ENCODE measurements at places on chromosomes 6 and 20.

DNA sequence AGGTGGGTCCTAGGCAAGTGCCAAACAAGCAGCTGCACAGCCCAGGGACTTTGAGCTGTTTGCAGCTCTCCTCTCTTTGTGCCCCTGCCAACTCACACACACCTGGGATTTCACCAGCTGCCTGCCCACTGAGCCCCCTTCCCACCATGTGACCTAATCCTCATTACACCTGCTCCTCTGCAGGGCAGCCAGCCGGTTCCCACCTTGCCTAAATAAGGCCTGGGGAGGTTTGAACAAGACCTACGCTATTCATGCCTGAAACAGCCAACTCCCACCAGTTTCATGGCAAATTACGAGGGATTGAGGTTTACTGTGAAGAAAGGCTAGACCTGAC lies 92.6 kb upstream of the SOX4 start:
- ATAC-seq: no peak

DNA sequence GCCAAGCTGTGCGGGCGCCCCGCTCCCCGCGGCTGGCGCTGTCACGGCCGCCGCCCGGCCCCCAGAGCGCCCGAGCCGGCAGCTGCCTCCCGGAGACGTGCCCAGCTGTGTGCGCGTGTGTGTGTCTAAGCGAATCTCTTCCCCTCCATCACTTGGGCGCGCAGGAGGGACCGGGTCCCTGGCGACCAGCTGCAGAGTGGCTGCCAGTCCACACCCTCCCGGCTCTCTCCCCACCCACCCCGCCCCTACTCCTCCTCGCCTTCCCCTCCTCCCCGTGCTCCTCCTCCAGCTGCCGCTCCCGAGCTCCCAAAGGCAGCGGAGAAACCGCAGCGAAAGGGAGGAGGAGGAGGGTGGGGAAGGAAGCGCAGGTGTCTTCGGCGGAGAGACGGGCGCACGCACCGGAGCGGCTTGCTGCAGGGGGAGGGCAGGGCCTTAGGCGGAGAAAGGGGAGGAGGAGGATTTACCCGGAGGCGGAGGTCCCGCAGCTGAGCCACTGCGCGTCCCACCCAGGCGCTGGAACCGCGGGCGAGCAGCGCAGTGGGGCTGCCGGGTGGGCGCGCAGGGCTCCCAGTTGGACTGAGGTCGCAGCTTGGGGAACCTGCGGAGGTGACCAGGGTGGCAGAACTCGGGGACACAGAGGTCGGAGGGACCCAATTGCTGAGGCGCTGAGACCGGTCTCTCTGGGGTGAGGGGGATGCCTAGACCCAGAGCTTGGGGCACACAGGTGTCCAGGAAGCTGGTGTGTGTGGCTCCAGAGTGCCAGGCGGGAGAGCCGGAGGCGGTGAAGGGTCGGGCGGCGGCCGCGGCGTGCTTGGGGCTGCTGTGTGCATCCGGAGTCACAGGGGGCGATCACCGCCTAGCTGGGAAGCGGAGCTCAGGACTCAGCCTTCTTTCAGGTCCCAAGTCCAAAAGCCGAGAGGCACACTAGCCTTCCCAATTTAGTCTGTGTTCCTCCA lies at the start of gene HS3ST5:
Gene HS3ST5, minus strand, starts transcription at position 198 of the 956 bp plus-strand sequence. CDS start 280,178 bp downstream, outside the sequence.
- no peak for ATAC-seq

DNA sequence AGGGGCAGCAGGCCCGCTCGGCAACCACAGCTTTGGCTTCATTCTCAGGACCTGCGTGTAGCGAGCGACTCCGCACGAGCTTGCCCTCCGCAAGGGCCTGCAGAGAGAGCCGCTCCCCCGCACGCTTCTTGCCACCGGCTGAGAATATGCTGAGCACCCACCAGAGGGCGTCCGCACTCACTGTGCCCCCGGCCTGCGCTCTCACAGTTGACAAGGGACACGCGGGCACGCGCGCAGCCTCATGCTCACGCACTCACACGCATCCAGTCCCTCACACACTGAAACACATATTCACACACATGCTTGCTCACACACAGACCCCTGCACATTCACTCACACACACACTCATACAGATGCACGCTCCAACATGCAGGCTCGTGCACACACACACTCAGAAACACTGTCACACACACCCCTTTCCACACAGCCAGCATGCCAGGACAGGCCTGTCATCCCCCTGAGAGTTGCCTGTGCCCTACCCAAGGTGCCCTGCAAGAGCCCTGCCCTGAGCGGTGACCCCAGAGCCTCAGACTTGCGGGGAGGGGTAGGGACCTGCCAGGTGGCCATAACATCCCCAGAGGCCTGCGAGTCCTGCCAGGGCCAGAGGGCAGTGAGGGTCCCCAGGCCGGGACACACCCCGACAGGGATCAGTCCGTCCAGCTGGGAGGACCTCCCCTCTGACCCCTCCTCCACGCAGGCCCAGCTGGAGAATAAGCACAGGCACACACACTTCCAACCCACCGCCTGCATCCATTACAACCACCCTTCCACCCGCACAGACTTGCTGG lies 174.1 kb downstream of the BMP7 start:
- peak; percentile 68 for ATAC-seq

DNA sequence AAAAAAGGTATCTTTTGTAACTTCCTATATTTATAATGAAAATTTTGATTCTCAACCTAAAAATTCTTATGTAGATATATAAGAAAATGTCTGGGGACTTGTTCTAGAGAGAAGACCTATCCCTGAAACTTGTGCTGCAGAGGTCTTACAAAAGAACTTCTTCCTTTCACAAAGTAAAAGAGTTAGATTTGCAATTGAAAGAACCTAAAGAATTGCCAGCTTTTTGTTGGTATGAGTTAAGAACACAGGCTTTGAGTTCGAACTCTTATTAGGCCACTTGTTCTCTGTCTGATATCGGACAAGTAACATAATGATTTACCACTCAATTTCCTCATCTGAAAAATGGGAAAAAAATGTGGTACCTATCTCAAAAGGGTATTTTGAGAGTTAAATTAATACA lies 162.0 kb upstream of the LAMA2 start:
- ATAC-seq: no peak

DNA sequence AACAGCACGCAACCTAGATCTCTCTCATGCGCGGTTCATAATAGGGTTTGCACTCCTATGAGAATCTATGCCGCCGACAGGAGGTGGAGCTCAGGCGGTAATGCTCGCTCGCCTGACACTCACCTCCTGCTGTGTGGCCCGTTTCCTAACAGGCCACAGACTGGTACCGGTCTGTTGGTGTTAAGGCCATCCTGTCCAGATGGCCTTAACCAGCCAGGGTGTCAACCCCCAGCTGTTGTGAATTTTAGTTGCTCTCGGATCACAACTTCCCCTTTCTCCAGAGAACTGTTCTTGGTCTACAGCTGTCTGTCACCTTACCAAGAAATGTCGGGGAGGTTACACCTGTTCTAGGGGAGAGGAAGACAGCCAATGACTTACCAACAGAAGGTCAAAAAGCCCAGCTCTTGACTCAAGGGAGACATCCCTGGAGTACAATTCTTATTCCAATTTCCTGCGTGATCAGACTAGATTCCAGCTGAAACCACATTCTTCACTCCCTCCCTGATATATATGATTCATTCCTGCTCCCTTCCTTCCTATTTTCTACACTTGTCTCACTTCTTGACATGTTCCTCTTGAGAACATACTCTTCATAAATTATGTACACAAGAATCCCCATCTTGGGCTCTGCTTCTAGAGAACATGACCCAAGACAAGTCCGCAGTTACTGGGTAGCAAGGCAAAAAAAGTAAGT lies 23.1 kb upstream of the DNAAF9 start:
- ATAC-seq: no peak

- ATAC-seq: no peak
Observed at GRCh38 chr20:11676630-11677287, 240.9 kb upstream of the BTBD3 start.

DNA sequence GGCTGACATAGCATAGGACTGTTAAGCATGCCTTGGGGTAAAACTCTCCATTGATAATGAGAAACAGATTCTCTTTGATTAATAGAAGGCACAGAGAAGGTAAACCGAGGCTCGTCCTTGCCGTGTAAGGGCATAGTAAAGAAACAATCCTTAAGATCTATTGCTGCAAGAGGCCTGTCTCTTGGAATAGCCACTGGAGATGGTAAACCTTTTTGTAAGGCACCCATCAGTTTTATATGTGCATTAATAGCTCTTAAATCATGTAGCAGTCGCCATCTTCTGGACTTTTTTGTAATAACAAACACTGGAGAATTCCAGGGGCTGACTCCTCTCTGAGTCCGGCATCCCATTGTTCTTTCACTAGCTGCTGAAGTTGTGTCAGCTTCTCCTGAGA lies 8.4 kb upstream of the ABHD12 start:
- ATAC-seq: peak; percentile 60

GRCh38 chr6:132961610-132962009 lies 147.2 kb downstream of the RPS12 start:
- peak; percentile 3 for ATAC-seq

DNA sequence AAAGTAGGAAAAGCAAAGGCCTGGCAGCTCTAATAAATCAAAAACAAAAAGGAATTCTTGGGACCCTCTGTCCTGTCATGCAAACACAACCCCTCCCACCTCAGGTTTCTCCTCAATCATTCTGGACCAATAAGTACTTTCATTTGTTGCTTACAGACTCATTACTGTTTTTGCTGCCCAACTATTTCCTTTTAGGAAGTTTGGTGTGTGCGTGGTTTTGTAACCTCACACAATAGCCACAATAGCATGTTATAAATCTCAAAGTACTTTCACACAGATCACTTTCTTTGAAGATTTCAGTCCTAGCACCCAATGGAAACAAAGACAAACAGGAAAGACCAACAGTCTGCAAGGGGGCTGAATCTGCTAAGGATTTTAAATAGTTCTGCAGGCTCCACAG lies 4.5 kb downstream of the MRPL14 start:
- no peak for ATAC-seq

DNA sequence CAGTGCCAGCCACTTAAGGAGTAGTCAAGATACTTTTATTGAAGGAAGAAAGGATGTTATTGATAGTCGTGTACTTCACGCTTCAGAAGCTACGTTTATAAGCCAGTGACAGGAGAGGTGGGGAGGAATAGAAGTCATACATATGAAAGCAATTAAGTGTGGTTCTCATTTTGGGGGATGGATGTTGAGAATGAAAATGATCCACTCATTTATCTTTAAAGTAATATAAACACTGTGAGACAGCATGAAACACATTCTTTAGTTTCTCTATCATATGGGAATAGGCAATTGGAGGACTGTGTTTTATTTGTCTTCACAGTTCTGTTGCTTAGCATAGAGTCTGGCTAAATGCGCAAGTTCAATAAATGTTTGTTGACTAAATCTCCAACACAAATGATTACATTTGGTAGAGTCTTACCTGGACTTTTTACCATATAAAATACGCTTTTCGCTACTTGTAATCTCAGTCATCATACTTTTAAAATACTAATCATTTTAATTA lies 35.2 kb downstream of the AK9 start:
- no peak for ATAC-seq

- ATAC-seq: peak; percentile 78
Observed at GRCh38 chr20:35463455-35464300, 8.3 kb downstream of the CEP250 start.

GRCh38 chr6:158040051-158040803 lies 58.6 kb downstream of the SYNJ2 start:
- peak; percentile 81 for ATAC-seq

DNA sequence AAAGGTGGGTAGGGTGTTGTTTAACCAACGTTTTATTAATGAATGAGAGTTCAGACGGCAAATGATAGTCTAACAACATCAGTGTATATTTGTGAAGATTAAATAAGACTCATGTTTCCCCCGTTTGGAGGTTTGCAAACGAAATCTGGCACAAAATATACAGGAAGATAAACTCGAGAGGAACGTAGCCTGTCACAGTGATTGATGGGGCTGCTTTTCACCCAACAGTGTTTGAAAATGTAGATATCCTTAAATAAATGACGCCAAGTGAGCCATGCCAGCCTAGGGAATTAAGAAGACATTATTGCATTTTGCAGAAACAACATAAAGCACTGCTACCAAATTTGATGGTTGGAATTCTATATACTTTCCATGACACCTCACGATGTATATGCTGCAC lies 696.5 kb upstream of the FLRT3 start:
- ATAC-seq: no peak

- no peak for ATAC-seq
Observed at GRCh38 chr6:144395014-144395413, 109.9 kb downstream of the UTRN start.

DNA sequence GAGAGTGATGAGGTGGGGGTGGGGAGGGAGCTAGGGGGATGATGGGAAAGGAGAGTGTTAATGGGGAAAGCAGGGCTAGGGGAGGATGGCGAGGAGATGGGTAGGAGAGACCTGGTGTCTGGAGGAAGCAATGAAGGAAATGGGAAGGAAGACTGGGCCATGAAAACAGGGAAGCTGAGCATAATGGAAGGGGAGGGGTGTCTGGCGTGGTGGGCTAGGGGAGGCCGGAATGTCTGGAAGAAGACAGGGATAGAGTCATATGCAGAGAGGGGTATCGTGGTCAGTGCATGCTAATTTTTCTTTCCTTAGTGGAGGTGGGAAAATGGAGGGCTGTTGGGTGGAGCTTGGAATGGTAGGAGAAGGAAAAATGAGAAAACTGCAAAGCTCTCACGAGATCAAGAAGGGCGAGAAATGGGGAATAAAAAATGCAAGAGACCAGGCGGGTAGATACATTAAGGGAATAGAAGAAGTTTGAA lies 423 bp downstream of the KLHDC3 start:
- no peak for ATAC-seq

DNA sequence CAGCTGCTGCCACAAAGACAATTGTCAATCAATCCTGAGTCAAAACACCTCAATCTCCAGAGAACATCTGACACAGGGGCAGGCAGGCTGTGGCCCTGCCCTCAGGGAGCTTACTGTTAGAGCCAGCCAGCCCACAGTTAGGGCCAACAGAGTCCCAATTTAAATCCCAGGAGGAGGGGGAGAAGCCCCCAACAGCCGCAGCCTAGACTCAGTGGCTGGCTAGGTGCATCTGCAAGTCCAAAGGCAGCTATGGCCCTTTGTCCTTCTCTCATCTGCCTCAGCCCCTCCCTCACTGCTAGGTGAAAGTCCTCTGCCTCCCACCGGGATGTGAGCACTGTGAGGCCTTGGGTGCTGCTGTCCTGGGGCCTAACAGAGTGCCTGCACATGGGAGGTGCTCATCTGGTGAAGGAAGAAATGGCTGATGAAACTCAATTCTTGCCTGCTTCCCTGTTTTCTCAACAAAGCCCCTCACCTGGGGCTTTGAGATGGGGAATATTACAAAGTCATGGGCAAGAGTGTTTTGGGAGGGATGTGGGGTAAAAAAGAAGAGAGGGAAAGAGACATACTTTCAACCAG lies 33.7 kb upstream of the VEGFA start:
- no peak for ATAC-seq

DNA sequence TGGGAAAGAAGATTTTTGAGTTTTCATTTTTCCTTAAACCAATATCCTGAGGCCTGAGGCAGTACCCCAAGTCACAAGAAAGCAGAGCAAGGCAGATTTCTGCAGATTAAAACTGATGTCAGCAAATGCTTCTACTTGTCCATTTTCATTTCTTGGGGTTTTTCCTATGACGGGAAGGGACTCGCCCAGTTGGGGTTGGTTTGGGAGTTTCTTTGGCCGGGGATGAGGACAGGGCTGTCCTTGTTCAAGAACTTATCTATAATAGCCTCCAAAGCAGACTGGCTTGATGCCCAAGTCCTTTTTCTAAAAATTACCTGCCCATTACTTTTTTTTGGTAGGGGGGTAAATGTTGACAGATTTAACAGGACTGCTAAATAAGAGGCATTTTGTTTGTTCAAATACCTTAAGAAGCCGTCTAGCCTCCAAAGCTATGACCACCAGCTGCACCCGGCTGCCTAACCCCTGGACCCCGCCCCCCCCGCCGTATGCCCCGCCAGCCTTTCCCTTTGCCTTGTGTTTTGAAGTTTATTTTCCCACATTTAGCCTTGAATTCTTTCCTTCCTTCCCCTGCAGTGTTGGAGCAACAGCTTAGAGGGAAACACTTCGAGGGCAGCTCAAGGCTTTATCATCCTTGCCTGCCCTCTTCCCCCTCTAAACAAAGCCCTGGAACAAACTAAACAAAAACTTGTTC lies 2.5 kb downstream of the KCNK5 start:
- ATAC-seq: no peak
